NCI-H2081 treated with DMSO at 0.1 percent for 48 hours (cell line): ENCODE measurements at places on chromosomes 4 and X.
A peak's percentile ranks its signal among the peaks of the same experiment; 100 is the strongest.

GRCh38 chr4:15238720-15239119, 189.1 kb upstream of the C1QTNF7 start:
- DNase-seq: no peak

- DNase-seq: no peak
Measured at GRCh38 chr4:11483046-11483445, 54.4 kb upstream of the HS3ST1 start.

DNA sequence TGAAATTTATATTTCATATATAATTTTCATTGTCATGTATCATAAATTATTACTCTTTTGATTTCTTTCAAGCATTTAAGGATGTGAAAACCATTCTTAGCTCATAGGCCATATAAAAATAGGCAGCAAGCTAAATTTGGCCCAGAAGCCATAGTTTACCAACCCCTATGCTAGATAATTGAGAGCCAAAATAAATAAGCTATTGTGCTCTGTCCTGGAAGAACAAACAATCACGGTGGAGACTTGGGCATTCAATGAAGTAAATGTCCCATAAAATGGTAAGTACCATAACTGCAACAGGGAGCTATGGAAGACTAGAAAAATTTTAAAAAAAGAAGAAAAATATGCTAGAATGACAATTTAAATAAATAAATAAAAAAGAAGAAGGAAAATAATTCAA, 60.9 kb upstream of the PACRGL start:
- DNase-seq: peak; percentile 96

DNA sequence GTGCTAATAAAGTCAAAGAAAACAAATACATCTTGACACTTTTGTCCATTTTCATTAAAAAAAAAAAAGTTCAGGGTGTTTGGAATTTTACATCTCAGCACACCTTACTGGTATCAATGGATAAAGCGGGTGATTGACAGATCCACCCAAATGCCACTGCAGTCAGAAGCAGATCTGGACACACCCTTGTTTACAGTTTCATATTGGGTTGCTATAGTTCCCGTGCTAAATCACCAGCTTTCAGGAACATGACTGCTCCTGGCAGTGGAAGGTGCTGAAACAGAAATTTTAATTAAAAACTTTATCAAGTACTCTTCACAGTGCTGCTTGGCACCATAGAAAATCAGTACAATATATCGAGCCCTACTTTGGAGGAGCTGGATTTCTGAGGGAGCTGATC, 116.3 kb downstream of the STOX2 start:
- DNase-seq: no peak
